ENCODE measurements at places on chromosomes 7 and 10.

DNA sequence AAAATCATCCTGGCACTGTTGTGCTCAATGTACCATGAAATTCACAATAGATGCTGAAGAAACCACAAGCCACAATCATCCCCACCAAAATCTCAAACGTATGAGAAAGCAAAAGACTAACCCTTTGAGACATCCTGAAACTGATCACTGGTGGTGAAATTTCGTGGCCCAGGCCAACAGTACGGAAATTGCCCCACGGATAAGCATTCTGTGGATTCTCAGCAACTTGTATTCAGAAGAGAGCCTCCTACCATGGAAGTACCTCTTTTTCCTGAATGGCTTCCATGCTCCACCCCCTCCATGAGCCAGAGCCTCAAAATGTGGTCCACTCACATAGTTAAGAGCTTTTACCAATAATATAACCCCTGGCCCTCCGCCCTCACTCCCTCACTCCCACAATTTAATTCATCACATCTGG lies 163.9 kb upstream of the AUTS2 start:
- DNase-seq, result no peak

DNA sequence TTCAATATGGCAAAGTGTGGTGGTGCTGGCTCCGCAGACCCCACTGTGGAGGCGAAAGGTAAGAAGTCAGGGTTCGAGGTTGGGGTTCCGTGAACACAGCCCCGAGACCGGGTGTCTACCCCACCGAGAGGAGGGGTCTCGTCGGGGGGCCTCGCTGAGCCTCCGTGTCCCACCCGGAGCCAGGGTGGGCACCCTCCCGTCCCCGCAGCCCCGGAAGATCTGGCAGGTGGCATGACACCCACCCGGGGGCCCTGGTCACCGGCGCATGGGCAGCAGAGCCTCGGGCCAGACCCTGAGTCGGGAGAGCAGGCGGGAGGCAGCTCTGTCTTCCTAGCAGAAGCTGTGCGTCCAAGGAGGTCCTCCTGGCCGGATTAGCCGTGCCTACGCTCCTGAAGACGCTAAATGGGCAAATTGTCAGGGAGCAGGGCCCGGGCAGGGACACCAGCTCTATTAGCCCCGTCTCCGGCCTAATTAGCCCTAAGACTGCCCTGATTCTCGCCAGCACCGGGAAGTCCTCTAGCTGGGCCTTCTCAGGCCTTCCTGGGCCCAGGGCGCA lies 56.4 kb downstream of the UNCX start:
- DNase-seq, result no peak

DNA sequence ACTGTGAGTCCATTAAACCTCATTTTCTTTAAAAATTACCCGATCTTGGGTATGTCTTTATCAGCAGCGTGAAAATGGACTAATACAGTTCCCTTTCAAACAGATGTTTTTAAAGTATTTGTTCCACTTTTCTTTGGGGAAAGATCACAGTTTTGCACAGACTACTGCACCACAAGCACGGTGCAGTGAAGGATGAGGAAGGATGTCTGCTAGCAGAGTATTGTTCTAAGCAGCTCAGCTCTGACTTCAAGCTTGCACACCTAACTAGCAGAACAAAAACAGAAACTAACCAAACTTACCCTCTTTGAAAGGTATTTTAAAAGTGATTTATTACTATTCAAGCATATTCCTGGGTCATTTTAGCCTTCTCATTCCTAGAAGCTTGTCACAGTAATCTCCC lies 20.0 kb downstream of the THNSL1 start:
- DNase-seq, result no peak

DNA sequence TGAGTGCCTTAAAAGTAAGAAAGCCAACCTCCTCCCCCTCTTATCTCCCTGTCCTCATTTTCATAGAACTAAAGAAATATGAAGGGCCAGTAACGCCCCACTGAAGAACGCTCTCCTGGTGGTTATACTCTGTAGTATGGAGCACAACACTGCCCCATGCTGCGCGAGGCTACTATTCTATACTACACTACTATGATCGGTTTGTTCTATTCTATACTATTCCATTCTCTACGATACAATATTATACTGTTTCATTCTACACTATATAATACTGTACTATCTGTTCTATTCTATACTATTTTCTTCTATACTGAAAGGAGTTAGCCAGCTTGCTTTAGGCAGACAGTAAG lies 34.8 kb downstream of the DIP2C start:
- DNase-seq, result no peak

GRCh38 chr7:65974876-65975275 lies 7.1 kb downstream of the GUSB start:
- DNase-seq, result no peak

- DNase-seq, result no peak
Measured at GRCh38 chr7:15016766-15017165, 114.2 kb upstream of the DGKB start.

DNA sequence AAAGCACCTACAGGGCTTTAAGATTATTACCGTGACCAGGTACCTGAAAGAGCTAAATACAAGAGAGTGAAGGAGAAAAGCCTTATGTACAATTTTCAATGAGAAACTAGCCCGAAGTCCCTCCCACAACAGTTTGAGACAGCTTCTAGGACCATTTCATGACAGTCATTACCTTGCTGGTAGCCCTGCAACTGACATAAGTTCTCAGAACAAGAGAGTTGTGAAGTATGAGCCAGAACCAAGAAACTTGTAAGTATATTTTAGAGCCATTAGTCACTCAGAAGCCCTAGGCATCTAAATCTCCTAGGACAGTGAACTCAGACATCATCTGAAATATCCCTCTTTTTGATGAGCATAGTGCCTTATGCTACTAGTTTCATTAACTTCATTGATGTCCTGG lies 792.1 kb downstream of the GRM8 start:
- no peak for DNase-seq

DNA sequence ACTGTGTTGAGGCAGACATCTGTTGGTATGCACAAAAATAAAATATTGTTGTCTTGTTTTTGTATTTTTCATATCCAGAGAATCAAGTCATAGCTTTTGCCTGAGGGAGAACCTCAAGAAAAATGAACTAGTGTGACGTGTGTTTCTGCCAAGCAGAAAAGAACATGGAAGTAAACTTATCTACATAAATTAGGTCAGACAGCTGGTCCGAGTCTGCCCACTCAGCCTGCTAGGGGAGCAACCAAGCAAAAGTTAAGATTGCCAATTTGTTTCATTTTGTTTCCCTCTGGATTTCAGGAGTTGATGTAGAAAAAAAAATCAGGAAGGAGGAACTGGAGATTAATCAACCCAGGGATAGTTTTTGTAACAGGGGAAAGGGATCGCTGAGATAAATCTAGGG lies 572.4 kb upstream of the LRRTM3 start:
- DNase-seq, result no peak

DNA sequence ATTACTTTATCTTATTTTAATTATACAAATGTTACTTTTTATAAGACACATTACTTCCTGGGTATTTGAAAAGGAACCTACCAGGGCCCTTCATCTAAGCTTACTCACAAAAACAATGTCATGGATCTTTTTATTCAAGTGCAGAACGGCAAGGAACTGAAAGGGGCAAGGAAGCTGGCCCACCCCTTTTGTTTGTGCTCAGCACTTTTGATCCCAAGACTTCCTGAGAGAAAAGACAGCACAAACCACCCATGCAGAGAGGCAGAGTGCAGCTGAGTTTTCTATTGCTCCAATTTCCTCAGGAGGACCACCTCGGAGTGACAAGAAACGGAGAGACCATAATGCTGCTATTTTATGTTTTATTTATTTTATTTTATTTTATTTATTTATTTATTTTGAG lies 232.0 kb upstream of the NRP1 start:
- no peak for DNase-seq

DNA sequence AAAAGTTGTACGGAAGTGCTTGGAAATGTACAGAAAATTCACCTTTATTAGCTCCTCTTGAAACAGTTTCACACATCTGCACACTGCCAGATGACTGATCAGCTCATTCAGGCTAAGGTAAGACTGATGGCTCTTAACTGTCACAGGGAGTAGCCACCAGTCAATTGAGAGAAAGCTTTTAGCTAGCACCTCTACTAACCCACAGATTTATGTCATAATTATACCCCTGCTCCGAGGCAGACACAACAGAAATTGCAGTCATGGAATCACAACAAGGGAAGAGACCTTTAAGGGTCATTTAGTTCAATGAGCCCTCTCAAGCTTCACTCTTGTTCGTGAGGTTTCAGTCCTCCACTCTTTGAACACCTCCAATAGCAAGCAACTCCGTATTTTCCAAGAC lies 235.4 kb downstream of the TRIL start:
- no peak for DNase-seq

GRCh38 chr7:42097752-42098151 lies 139.3 kb downstream of the GLI3 start:
- no peak for DNase-seq

DNA sequence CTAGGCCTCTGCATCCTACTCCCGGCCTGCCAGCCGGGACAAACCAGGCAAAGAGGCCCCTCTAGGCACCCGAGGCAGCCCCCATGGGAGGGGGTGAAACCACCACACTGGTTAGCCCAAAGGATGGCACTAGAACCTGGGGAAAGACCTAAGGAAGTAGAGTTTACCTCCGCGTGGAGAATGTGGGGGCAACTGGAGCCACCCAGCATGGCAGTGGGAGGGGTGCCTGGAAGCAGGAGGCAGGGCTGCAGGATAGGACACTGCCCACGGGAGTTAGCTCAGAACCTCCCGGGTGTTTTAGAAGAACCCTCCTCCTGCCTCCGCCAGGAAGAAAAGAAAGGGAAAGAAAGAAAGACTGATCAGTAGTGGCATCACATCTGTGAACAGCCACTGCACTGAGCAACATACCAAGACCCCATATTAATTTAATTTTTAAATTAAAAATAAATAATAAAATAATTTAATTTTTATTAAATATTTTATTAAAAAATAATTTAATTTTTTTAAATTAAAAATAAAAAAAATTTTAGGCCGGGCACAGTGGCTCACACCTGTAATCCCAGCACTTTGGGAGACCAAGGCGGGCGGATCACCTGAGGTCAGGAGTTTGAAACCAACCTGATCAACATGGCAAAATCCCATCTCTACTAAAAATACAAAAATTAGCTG lies 11.2 kb downstream of the AIFM2 start:
- DNase-seq, result no peak

DNA sequence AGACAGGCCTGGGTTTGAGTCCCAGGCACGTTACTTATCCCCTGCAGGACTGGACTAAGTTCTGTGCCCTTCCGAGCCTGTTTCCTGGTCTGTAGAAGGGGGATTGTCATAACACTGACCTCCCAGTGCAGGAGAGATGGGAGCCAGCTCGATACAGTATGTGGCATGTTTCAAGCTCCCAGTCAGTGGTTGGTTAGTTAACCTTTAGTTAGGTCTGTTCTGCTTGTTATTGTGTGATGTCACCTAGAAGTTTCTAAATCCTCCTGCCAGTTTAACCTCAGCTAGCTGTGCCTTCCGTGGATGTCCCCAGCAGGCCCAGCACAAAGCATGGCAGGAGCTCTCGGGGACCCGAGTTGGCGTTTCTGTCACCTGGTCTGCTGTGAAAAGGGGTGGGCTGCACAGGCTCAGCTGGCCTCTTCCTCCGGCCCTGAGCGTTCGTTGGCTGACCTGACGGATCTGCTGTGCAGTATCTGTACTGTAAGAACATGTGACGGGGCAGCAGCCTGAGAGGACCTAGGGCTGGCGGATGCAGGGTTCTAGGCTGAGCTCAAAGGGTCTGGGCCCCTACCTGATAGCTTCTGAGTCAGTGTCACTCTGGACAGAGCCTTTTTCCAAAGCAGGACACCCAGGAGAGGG lies 53.0 kb downstream of the SPOCK2 start:
- no peak for DNase-seq

GRCh38 chr10:109474812-109475211 lies 448.5 kb downstream of the XPNPEP1 start:
- DNase-seq, result no peak

DNA sequence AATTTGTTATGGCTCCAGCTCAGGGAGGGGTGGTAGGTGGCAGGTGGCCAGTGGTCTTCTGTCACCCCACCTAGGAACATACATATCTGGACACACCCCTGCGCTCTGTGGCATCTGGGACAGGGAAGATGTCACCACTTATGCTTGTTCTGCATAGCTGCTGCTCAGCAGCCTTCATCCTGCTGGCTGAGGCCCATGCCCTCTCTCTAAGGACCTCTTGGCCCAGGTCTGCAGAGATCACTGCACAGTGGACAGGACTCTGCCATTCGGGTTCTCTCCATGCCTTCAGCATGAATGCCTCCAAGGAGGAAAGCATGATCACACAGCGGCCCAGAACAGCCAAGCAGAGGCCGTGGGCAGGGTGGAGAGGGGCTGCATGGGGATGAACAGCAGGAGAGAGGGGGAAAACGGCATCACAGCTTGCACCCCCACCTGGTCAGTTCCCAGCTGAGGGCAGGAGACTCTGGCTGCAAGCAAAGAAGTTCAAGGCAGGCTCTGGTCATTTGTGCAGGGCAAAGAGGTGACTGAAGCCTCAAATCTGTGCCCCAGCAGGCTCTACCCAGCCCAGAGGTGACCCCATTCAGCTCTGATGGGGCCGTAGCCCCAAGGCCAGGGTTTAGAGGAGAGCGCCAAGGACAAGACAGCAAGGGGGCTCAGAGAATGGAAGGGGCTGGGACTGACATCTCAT lies 47.8 kb upstream of the GDF10 start:
- no peak for DNase-seq

DNA sequence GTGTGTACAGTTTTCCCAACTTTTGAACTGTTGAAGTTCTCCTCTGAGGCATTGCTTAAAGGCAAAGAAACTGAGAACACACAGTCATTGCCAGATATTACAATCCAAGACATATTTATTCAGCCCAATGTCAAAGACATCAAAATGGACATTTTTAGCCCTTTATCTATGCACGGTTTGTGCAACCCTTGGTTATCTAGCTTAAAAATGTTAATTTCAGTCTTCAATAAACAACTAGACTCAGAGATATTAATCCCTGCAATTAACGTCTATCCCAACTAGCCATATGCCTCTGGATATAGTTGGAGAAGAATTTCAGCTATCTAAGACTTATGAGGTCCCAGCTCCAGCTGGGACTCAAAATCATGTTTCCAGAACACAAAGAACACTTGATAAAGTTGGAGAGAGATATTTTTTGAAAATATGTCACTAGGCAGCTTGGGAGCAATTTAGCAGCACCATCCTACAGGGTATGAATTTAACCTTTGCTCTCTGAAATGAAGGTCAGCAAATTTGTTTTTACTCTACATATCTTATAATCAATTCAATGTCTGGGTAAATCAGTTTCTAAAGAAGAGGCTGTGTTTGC lies 357.0 kb downstream of the RNLS start:
- no peak for DNase-seq

DNA sequence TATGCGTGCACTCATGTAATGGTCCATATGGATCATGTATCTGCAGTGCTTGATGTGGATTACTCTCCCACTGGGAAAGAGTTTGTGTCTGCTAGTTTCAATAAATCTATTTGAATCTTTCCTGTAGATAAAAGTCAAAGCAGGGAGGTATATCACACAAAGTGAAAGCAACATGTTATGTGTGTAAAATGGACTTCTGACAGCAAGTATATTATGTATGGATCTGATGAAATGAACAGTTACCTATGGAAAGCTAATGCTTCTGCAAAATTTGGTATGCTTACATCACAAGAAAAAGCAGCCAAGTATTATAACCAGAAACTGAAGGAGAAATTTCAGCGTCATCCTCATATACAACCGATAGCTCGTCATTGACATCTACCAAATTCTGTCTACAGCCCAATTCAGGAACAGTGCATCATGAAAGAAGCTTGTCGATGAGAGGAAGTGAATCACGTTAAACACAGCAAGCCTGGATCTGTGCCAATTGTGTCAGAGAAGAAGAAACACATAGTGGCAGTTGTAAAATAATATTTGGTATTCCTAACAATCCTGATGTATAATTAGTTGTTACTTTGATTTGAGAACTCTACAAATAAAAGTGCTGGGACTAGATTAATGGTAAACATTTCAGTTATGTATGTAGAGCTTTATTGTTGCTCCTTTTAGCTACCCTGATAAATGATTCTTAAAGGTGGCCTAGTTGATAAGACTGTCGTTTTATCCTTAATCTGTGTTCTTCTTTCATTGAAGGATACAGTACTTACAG lies 14.2 kb upstream of the SYPL1 start:
- DNase-seq, result no peak

All from cortex of kidney (tissue), 1 donor.